ENCODE measurements at places on chromosomes 1 and 21. TPM values are rescaled to one million over a fixed set of nuclear protein-coding genes. Genes with fewer than 3 reads are reported as not detected.

The ROR1 gene
- not detected for polyA plus RNA-seq

The MED8 gene
- 37.6 TPM for polyA plus RNA-seq

The SAMSN1 gene
- 135 TPM for polyA plus RNA-seq

The KCNH1 gene
- polyA plus RNA-seq: not detected
